ENCODE measurements at places on chromosomes 6 and 20. TPM values are rescaled to one million over a fixed set of nuclear protein-coding genes. Genes with fewer than 3 reads are reported as not detected.

- H3K36me3 ChIP-seq: no peaks in the 10 kb centered on the region
- no peaks in the 10 kb centered on the region for H3K4me1 ChIP-seq
- no peak for DNase-seq
- no peak overlapping the region for H3K4me3 ChIP-seq
- H3K27ac ChIP-seq: no peak overlapping the region
- H3K27me3 ChIP-seq: no peaks in the 10 kb centered on the region
These were observed 106.3 kb downstream of the NKAIN2 start for GRCh38 chr6:123909989-123910388.

- no peak overlapping the region for H3K4me3 ChIP-seq
- H3K36me3 ChIP-seq: no peaks in the 10 kb centered on the region
- H3K27ac ChIP-seq: no peak overlapping the region
- peaks cover 4% of the 10 kb centered on the region for H3K27me3 ChIP-seq
- DNase-seq: no peak
These were observed 78.2 kb downstream of the GPX5 start for GRCh38 chr6:28603891-28604290.

DNA sequence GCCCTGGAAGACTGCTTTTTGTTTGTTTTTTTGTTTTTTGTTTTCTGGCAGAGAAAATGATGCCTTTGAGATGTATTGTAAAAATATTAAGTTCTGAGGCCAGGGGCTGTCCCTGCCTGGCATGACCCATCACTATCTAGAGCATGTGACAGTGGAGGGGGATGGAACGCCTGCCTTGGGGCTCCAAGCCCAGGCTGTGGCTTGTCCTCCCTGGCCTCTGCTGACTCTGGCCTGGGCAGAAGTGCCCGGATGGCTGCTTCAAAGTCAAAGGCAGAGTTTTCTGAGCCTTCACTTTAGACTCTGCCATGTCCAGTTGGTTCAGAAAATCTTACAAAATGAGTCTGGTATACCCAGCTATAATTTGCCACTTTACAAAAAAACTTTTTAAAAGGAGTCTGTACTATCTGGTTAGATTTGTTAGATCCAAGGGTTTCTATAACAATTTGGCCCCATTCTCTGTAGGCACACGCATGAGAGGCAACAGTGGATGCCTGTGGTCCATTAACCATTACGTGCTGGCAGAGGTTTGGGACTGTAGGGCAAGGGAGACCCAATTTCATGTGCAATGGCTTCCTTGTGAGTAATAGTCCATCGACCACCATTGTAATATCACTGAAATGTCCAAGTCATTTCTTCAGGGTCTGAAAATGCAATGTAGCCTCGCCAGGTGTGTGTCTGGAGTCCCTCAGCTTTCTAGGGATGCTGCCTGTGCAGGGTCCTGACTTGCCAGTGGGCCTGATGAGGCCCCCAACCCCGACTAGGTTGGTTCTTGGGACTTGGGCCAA is 8.3 kb downstream of the PPP1R3G start:
- no peak overlapping the region for H3K27ac ChIP-seq
- H3K36me3 ChIP-seq: no peaks in the 10 kb centered on the region
- no peak overlapping the region for H3K4me3 ChIP-seq
- no peak for DNase-seq
- no peaks in the 10 kb centered on the region for H3K4me1 ChIP-seq

DNA sequence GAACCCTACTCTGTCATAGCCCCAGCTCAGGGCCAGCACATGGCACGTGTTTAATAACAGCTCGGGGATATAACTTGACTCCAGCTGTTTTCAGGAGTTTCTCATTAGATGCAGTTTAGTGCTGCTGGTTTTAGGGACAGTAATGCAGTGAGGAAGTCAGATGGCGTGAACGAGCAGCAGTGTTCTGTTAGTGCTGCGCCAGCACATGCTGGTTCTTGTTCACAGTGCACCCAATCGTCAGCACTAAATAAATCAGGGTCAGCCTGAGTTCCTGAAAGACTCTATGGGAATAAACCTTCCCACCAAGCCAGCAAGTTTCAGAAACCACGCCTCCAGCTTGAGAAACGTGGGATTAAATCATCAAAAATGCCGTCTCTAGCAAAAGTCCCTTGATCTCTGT is 235.9 kb upstream of the SUPT3H start:
- no peaks in the 10 kb centered on the region for H3K36me3 ChIP-seq
- no peaks in the 10 kb centered on the region for H3K4me1 ChIP-seq
- no peak overlapping the region for H3K27ac ChIP-seq

DNA sequence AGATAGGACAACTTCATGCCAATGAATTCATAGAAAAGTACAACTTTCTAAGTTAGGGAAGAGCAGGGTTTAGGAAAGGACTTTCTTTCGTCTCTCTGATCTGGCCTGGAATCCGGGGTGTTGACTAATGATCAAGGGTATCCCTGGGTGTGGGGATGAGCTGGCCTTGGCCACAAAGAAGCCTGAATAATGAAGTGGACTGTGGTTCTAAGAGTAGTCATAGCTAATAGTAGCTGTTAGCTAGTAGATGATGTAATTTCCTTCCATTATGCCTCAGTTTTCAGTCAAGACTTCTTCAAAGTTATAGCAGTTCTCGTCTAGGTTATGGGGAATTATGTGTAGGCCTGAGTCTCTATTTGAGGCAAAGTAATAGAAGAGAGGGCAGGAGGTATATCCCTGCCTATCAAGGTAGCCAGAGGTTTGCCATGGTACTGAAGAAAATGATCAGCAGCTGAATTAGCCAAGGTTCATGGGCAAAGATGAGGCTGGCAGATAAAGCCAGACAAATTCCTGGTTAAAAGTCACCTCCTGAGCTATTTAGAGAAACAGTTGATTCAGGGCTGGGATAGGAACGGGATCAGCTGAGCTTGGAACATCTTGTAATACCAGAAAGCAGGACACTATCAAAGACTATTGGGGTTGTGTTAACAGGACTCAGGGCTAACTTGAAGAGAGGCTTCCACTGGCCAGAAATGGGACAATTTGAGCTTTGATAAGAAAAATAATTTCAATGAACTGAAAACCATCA is 18.7 kb upstream of the TRPC4AP start:
- no peak for DNase-seq
- no peak overlapping the region for H3K4me3 ChIP-seq
- H3K36me3 ChIP-seq: no peaks in the 10 kb centered on the region
- H3K27ac ChIP-seq: no peak overlapping the region
- H3K27me3 ChIP-seq: no peaks in the 10 kb centered on the region
- no peaks in the 10 kb centered on the region for H3K4me1 ChIP-seq

GRCh38 chr6:68473433-68474210 is 161.5 kb upstream of the ADGRB3 start:
- H3K4me1 ChIP-seq: no peaks in the 10 kb centered on the region
- H3K27ac ChIP-seq: no peak overlapping the region
- no peaks in the 10 kb centered on the region for H3K27me3 ChIP-seq
- DNase-seq: no peak

- no peak for DNase-seq
- no peaks in the 10 kb centered on the region for H3K36me3 ChIP-seq
- no peak within 1 kb of the TSS for H3K27ac ChIP-seq
These were observed at the start of gene GNAS for GRCh38 chr20:58852543-58853271. Gene GNAS, plus strand, starts transcription at chr20:58852716.

GRCh38 chr6:158502263-158502950 is 57.5 kb upstream of the TMEM181 start:
- no peak overlapping the region for H3K4me3 ChIP-seq
- H3K36me3 ChIP-seq: no peaks in the 10 kb centered on the region
- no peak overlapping the region for H3K27ac ChIP-seq
- DNase-seq: no peak
- no peaks in the 10 kb centered on the region for H3K4me1 ChIP-seq
- H3K27me3 ChIP-seq: no peaks in the 10 kb centered on the region

- H3K36me3 ChIP-seq: no peaks in the 10 kb centered on the region
- no peak for DNase-seq
- no peak overlapping the region for H3K27ac ChIP-seq
- no peaks in the 10 kb centered on the region for H3K4me1 ChIP-seq
- no peak overlapping the region for H3K4me3 ChIP-seq
- no peaks in the 10 kb centered on the region for H3K27me3 ChIP-seq
These were observed 621.9 kb upstream of the POU3F2 start for GRCh38 chr6:98212468-98212867.

- no peak overlapping the region for H3K27ac ChIP-seq
- no peaks in the 10 kb centered on the region for H3K27me3 ChIP-seq
- DNase-seq: no peak
These were observed 97.9 kb upstream of the TMEM181 start for GRCh38 chr6:158461954-158462353.

DNA sequence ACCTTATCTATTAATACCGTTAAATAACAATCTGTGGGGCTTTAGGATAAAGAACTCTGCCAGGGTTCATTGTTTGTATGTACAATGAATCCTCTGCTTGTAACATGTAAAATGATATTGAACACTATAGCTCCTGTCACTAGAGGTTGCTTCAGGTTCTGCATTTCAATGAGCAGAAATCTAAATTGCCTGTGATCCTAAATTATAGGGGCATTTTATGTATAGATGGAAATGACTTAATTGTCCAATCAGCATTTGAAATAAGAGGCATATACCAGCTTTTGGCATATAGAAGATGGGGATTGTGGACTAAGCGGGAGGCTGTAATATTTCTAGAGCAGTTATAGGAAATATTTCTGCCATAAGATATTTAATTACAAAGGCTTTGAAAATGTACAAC is 2.0 kb downstream of the NCOA3 start:
- peaks cover 17% of the 10 kb centered on the region for H3K4me1 ChIP-seq
- no peaks in the 10 kb centered on the region for H3K36me3 ChIP-seq
- no peak for DNase-seq
- no peaks in the 10 kb centered on the region for H3K27me3 ChIP-seq
- H3K27ac ChIP-seq: no peak overlapping the region

- no peak overlapping the region for H3K27ac ChIP-seq
- no peaks in the 10 kb centered on the region for H3K36me3 ChIP-seq
- H3K4me1 ChIP-seq: no peaks in the 10 kb centered on the region
- H3K4me3 ChIP-seq: no peak overlapping the region
- no peaks in the 10 kb centered on the region for H3K27me3 ChIP-seq
These were observed 293.2 kb downstream of the BTBD9 start for GRCh38 chr6:38346291-38347079.

GRCh38 chr6:131761060-131761761 is 46.6 kb upstream of the ENPP1 start:
- H3K4me1 ChIP-seq: no peaks in the 10 kb centered on the region
- DNase-seq: no peak
- no peak overlapping the region for H3K27ac ChIP-seq

GRCh38 chr20:62793757-62794006 is 2.6 kb upstream of the MRGBP start:
- no peak for DNase-seq
- peak overlapping the region; percentile 94 for H3K27ac ChIP-seq
- no peaks in the 10 kb centered on the region for H3K4me1 ChIP-seq
- peaks cover 9% of the 10 kb centered on the region for H3K36me3 ChIP-seq

DNA sequence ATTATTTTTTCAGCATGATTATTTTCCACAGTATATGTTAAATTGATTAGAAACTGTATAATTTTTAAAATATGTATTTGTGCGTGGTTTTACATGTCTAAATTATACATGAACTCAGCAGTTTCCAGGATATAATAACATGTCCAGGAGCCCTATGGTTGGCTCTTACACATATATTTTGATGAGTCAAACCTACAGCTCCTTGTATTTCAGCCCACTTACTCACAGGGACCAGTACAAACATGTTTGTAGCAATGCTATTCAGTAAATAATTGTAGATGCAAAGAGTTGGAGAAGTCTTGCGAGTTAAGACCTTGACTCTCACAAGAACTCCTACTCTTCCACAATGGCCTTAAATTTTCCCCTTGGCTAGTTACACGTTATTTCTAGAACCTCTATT is 107.2 kb upstream of the SASH1 start:
- peaks cover 33% of the 10 kb centered on the region for H3K4me1 ChIP-seq
- no peaks in the 10 kb centered on the region for H3K27me3 ChIP-seq
- no peaks in the 10 kb centered on the region for H3K36me3 ChIP-seq
- no peak overlapping the region for H3K4me3 ChIP-seq

- no peak overlapping the region for H3K27ac ChIP-seq
- no peaks in the 10 kb centered on the region for H3K27me3 ChIP-seq
- no peaks in the 10 kb centered on the region for H3K4me1 ChIP-seq
- DNase-seq: peak; percentile 32
These were observed 113.2 kb upstream of the KCNG1 start for GRCh38 chr20:51135926-51136715.

GRCh38 chr6:166707045-166707444 is 80.0 kb upstream of the RPS6KA2 start:
- no peak for DNase-seq
- H3K27me3 ChIP-seq: no peaks in the 10 kb centered on the region
- H3K36me3 ChIP-seq: no peaks in the 10 kb centered on the region
- H3K27ac ChIP-seq: no peak overlapping the region

RNF182 gene
- total RNA-seq: 0.54 TPM

IRF4 gene
- 0.36 TPM for total RNA-seq

SLC22A7 gene
- not detected for total RNA-seq

GSTA3 gene
- not detected for total RNA-seq

AIF1 gene
- total RNA-seq: 38.5 TPM

ZFAND3 gene
- 41.4 TPM for total RNA-seq

APCDD1L gene
- total RNA-seq: 1.8 TPM

CNR1 gene
- 25.7 TPM for total RNA-seq

SUMO4 gene
- total RNA-seq: 3.4 TPM

NKX2-4 gene
- not detected for total RNA-seq

Measured in sigmoid colon (tissue), 7 donors.